ENCODE measurements at places on chromosomes 16 and 17.

GRCh38 chr17:17999364-18000029, 26.8 kb downstream of the DRC3 start:
- no peak for DNase-seq

DNA sequence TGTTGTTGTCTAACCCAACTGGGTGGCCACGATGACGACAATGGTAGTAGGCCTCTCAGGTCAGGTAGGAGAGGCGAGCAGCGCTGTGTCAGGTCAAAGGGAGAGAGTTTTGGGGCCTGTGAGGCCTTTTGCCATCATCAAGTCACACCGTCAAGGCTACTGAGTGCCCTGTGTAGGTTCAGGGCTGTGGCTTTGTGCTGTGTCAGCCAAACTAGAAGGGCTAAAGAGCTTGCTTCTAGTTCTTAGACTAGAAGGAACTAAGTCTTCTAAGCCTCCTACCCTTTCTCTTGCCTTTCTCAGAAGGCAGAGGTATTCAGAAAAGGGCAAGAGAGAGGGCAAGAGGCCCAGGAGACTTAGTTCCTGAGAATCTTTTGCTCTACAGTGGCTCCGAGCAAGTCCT, 25.0 kb upstream of the EFCAB13 start:
- no peak for DNase-seq

DNA sequence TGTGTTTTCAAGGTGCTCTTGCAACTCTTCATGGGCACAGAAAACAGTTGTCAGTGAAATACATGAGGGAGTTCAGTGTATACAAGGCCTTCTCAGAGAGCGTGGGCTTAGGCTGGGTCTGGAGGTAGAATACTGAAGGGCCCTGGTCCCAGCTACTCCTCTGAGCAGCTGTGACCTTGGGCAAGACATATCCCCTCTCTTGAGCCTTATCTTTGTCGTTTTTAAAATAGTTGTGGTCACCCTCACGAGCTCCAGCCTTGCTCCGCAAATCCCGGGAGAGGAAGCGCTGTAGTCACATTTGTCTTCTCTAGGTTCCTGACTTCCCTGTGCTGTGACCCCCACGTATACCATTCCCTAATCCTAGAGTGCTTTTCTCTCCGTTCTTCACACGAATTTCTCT, 3.6 kb downstream of the ZNRF1 start:
- DNase-seq: no peak

DNA sequence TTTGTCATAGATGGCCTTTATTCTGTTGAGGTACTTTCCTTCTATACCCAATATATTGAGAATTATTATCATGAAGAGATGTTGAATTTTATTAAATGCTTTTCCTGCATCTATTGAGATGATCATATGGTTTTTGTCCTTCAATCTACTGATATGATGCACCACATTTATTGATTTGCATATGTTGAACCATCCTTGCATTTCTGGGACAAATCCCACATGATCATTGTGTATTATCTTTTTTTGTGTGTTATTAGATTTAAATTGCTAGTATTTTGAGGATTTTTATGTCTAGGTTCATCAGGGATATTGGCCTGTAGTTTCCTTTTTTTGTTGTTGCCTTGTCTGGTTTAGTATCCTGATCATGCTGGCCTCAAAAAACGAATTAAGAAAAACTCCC, 124.5 kb upstream of the CES5A start:
- no peak for DNase-seq

GRCh38 chr17:57562184-57562698, 182.9 kb downstream of the CCDC182 start:
- no peak for DNase-seq

DNA sequence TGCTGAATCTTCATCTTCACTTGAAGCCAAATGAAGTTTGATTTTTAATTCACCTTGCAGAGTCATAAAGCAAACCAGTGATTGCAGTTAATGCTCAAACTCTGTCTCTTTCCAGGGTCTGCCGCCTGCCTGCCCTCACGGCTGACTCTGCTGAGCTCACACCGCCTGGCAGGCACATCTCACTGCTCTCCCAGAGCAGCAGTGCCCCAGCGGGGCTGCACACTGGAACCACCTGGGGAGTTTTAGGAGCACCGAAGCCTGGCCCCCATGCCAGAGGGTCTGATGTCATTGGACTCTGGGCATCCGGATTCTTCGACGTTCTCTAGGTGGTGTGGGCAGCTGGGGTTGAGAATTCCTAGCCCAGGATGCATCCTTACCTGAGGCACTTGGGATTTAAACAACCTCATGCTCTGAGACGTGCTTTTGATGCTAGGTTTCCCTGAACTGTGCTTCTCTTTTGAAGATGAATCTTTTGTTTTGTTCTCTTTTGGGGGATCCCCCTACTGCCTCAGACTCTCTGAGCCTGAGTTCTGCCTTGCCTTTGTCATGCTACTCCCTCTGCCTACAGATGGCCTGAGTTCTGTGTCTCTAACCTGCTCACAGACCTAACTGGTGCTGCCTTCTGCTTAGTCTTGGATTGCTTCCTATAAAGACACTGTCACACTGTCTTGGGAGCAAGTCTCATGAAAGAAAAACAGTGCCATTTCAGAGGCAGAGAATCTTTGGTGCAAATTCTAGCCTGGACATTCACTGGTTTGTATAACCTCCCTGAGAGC, 438.1 kb upstream of the CCL2 start:
- DNase-seq: no peak

- DNase-seq: no peak
These were observed 195.3 kb upstream of the RPL38 start for GRCh38 chr17:74008196-74008595.

DNA sequence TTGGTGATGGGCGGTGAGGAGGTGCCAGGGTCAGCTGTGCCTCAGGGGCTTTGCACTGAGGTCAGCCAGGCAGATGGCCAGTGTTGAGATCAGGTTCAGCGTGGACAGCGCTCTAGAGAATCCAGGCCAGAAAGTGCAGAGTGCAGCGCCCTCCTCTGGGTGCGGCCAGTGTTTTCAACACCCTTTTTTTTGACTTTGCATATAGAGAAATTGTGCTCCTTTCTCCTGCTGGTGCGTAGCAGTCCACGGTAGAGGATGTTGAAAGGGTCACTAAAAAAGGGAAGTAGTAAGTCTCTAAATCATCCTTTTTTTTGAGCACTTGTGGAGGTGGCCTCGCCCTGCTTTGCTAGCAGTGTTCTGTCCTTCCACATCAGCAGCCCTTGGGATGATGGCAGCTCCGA, 53.9 kb downstream of the BANP start:
- no peak for DNase-seq

DNA sequence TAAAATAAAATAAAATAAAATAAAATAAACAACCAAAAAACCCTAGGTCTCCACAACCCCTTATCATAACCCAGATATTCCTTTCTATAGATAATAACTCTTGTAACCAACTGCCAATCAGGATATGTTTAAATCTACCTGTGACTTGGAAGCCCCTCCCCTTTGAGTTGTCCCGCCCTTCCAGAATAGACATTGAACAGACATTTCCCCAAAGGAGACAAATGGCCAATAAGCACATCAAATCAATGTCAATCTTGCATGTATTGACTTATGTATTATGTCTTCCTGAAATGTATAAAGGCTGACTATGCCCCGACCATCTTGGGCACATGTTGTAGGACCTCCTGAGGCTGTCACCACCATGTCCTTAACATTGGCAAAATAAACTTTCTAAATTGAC, 1.5 kb upstream of the MAPK7 start:
- DNase-seq: no peak

DNA sequence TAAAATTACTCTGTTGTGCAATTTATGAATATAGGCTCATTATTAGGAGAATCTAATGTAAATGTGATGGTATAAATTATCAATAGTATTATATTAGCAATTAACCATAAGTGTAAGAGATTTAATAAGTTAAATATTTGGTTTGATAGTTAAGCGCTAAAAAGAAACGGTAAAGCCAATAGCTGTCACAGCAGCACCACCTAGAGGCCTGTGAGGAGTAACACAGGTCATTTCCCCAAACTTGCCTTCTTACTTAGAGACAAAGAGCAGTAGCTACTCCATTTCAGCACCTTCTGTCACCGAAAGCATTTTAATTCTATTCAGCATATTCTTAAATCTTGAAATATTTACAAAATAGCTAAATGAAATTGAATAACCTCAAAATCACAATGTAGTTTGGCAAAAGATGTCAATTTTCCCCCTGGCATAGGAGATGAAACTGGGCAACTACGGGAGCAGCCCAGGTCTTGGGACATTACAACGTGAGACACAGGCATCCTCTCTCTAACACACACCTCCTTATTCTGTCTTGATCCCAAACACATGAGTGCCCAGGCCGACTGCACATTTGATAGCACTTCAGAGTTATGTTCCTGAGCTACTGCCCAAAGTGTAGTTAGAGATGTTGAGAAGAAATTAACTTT, 14.3 kb upstream of the DYNLRB2 start:
- peak; percentile 36 for DNase-seq

DNA sequence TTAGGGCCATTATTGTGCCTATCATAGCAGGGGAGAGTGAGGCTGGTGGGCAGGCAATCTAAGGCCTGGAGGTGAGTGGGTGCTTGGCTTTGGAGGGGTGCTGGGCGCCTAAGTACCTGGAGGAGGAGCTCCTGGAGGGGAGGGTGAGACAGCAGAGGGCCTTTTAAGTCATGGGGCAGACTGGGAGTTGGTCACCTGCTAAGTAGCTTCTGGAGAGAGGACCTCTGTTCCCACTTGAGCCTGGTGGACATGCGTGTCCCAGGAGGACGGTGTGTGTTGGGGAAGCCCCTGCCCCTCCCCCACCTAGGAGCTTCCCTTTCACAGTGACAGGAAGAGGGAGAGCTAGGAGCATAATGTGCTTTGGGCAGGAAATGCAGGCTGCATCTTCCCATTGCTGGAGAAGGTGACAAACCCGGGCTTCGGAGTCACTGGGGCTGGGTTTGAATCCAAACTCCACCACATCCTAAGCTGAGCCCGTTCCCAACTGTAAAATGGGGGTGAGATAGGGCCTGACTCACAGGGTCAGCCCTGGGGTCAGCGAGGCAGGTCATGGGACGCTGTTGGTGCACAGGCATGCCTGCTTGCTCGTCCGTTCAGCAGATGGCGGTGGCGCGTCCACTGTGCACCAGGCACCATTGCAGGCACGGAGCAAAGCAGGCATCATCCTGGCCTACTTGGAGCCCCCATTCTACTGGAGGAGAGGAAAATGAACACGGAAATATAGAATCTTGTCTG, 37.9 kb downstream of the CMIP start:
- DNase-seq: no peak

DNA sequence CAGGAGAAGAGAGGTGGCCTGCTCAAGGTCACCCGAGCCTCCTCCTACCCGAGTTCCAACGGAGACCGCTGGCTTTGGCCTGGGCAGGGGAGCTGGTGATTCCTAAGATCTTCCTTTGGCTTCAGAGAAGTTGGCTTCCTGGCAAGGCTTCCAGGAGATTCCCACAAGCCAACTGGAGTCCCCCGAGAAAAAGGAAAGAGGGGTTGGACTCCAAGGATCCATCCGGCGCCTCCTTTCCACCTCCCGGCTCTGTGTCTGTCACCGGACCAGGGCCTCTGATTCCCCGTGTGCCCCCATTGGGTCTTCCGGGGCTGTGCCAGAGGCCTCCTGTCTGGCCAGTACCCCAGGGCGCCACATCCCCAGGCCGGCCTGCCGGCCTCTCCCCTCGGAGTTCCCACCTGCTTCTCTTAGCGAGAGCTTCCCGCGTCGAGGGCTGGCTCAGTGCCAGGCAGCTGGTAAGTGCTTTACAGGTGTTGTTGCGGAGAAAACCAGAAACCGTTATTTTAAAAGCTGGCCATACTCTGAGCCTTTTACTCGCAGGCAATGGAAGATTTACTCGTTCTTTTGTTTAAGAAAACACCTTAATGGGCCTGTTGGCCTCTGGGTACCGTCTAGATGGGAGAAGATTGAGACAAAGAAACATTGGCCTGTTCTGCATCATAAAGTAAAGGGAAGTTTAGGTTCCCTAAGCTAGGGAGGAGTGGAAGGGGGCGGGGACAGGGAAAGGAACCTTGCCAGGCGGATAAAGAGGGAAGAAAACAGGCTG, 258.4 kb upstream of the SDK2 start:
- DNase-seq: no peak

DNA sequence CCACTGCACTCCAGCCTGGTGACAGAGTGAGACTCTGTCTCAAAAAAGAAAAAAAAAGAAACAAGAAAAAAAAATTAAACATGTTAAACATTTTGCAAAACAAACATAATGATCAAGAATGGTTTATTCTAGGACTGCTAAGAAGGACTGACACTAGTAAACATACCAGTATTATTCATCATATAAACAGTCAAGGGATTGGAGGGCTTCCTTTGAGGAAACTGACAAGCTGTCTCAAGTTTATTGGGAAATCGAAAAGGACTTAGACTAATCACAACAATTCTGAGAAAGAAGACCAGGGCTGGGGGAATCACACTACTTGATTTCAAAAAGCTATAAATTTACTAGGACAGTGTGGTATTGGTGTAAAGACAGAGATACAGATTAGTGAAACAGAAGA, 75.5 kb downstream of the MYH10 start:
- no peak for DNase-seq

DNA sequence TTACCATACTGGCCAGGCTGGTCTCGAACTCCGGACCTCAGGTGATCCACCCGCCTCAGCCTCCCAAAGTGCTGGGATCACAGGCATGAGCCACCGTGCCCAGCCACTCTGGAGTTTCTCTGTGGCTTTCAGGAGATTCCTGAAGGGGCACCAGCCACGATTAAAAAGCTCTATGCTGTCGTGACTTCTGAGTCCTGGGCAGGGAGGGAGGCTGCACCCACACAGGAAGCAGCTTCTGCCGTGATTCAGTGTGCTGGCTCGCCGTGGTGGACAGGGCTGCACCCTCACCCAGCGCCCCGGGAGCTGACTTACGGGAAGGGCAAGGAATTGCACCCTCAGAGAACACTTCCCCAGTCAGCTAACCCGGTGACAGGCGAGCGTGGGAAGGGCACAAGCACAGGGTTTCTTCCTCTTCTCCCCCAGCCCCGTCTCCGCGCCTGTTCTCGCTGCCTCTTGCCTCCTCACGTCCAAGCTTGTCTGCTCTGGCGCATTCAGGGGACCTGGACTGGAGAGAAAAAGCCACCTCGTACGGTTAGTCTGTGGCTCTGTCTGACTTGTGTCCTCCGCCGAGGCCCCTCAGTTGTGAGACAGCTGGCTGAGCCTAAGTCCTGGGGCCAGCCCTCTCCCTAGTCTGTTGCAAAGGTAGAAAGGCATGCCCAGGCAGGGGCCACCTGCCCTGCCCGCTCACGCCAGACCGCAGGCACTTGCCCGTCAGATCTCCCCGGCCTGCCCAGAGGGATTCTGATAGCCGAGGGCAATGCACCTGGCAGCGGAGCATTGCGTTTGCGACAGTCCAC, 145.0 kb downstream of the SEC14L1 start:
- no peak for DNase-seq

- DNase-seq: no peak
These were observed 88.3 kb upstream of the CCL1 start for GRCh38 chr17:34451313-34451712.

- no peak for DNase-seq
These were observed 8.4 kb downstream of the HSDL1 start for GRCh38 chr16:84136331-84137125.

DNA sequence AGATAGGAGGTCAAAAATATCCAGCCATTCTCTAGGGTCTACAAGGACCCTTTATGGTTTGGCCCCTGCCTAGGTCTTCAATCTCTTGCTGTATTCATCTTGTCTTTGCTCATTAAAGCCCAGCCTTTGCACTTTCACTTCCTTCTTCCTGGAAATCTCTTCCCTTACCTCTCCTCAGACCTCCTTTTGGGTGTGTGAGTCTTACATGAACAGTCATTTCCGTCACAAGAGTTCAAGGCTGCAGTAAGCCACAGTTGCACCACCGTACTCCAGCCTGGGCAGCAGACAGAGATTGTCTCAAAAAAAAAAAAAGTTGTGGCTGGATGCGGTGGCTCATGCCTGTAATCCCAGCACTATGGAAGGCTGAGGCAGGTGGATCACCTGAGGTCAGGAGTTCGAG, 6.0 kb upstream of the ATP1B2 start:
- no peak for DNase-seq

- peak; percentile 18 for DNase-seq
These were observed 10.8 kb downstream of the CASKIN2 start for GRCh38 chr17:75504347-75505151.

Measured in activated T-helper 9 cell treated with anti-CD3 and anti-CD28 coated beads, Interleukin-2, amount 50 U/mL, for 16 hours (primary cell).